ENCODE measurements at places on chromosomes 4 and X.

DNA sequence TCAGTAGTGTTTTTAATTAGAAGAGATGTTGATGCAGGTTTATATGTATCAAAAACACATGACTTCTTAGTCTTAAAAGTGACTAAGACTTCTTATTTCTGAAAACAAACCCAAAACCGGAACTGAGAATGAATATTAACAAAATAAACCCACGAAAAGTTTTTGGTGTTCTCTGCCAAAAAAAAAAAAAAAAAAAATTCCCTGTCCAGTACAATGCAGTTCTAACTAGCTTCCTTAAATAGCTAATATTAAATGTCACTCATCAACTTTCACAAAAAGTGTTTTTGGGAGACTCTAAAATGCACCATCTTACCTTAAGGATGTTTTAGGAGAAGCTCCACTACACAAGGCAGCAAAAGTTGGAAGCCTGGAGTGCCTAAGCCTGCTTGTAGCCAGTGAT lies 2.0 kb downstream of the ANKRD37 start:
- no peak for DNase-seq

DNA sequence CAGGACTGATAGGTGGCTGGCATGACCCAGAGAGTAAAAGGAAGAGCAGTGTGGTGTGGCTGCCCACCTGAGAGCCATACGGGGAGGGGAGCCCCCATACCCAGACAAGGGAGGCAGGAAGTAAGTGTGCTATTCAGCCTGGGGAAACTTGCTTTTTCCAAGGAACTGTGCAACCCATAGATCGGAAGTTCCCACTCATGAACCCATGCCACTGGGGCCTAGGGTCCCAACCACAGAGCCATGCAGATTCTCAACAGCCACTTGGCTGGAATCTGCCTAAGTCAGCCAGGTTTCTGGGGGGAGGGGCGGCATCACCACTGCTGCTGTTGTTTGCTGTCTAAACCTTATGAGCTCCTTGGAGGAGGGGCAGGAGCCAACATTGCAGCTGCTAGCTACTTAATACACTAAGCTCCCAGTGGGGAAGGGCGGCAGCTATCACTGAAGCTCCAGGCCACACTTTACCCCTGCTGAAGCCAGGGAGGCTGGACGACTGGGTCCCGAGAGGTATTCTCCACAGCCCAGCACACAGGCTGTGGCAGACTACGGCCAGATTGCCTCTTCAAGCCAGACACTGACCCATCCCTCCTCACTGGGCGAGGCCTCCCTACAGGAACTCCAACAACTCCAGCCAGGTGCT lies 410.4 kb downstream of the INPP4B start:
- no peak for DNase-seq

DNA sequence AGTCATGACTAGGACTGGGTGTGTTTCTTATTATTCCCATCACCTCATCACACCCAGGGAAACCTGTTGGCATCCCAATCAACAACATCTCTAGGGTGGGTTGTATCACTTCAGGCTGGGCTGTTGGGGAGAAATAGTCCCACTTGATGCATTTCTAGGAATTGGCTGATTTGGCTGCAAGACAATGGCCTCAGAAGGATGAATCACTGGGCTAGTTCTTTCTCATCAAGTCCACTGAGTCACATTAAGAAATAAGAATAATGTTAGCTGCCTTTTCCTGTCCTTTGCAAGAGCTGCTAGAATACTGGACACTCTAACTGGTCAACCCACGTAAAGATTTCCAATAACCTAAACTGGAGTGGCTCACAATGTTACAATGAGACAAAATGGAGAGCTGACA lies 104.2 kb downstream of the CHRDL1 start:
- no peak for DNase-seq

DNA sequence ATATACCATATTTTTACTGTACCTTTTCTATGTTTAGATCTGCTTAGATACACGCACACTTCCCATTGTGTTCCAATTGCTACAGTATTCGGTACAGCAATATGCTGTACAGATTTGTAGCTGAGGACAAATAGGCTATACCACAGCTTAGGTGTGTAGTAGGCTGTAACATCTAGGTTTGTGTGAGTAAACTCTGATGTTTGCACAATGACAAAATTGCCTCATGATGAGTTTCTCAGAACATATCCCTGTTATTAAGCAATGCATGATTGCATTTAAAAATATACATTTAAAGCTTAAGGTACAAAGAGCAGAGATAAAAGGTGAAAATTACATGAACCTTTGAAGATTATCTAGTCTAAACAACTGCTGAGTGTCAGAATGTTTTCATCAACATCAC lies 181.7 kb downstream of the ADGRA3 start:
- no peak for DNase-seq

GRCh38 chrX:154044091-154044490 lies 24.4 kb upstream of the IRAK1 start:
- DNase-seq: no peak

DNA sequence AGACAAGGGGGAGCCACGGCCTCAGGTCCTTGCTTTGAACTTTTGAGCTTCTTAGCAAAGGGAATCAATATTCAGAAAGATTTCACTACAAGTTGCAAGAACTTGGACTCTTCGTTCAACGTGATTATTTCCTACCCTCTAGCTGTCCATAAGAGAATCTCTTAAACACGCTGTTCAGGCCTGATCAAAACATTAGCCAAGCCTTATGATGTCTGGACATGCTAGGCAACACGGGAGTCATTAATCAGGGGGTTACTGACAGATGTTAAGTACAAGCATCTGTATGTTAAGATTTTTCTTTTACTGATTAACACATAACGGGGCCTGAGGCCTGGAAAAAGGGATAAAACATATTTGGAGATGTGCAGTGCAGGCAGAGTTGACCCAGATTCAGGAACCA lies 138.9 kb upstream of the IL1RAPL2 start:
- no peak for DNase-seq

- DNase-seq: no peak
Observed at GRCh38 chr4:123606946-123607542, 210.4 kb downstream of the SPRY1 start.

DNA sequence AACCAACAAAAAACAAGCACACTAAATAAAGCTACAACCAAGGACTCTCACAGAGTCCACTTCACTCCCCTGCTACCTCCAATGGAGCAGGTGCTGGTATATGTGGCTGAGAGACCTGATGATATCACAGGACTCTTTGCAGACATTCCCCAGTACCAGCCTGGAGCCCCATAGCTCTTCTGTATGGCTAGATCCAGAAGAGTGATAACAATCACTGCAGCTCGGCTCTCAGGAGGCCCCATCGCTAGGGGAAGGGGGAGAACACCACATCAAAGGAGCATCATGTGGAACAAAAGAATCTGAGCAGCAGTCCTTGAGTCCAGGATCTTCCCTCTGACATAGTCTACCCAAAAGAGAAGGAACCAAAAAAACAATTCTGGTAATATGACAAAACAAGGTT lies 237.1 kb upstream of the TLL1 start:
- DNase-seq: no peak

DNA sequence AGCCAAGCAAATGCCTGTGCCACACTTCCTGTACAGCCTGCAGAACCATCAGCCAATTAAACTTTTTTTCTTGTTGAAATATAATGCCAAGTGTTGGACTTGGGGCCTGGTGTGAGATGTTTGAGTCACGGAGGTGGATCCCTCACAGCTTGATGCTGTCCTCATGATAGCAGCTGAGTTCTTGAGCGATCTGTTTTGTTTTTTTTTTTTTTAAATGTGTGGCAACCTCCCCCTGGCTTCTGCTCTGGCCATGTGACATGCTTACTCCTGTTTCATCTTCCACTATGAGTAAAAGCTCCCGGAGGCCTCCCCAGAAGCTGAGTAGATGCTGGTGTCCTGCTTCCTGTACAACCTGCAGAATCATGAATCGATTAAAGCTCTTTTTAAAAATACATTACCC lies 973.3 kb upstream of the FTHL17 start:
- no peak for DNase-seq

DNA sequence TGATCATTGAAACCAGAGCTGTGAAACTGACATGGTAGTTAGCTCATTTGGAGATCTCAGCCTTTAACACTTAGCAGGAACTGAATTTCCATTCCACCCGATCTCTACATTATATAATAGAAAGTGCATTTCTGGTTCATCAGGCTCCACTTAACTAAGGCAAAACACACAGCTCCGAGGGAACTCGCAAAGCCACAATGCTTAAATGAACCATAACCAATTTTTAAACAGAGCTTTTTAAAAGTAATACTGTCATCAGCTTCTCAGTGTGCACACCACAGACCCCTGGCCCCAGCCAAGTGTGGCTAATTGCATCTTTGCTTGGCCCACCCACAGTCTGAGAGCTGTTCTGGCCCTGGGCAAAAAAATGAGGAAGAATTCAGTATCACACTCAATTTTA lies 66.1 kb downstream of the DCHS2 start:
- no peak for DNase-seq

- no peak for DNase-seq
Observed at GRCh38 chr4:80225595-80225994, 28.3 kb downstream of the PRDM8 start.

- DNase-seq: no peak
Observed at GRCh38 chr4:101669138-101669831, 121.2 kb upstream of the BANK1 start.

Measured in stimulated activated CD4-positive, alpha-beta T cell treated with anti-CD3 and anti-CD28 coated beads, Interleukin-12 subunit alpha, Interleukin-12 subunit beta, amount 100 ng/mL, for 48 hours (primary cell).